Fibroblast of skin of scalp (primary cell): ENCODE measurements at places on chromosomes 6 and 20.

DNA sequence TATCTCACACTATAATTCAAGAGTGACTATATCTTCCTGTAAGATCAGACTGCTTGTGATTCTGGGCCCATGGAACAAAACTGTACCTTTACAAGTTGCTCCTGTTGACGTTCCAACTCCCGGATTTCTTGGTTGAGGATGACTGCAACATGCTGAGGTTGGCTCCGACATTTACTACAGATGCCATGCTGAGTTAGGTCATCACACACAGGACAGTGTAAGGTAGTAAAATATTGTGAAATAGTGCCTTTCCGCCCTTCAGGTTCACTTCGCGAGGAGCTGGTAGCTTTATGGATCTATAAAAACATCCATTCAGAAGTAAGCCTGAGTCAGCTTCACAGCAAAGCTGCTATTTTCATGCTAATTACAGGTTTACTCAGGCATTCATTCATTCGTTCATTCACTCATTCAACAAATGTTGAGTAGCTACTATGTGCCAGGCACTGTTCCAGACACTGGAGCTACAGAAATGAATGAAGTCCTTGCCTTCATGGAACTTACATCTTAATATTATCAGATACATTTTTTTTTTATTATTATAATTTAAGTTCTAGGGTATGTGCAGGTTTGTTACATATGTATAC lies 175.7 kb downstream of the REV3L start:
- DNase-seq = no peak

DNA sequence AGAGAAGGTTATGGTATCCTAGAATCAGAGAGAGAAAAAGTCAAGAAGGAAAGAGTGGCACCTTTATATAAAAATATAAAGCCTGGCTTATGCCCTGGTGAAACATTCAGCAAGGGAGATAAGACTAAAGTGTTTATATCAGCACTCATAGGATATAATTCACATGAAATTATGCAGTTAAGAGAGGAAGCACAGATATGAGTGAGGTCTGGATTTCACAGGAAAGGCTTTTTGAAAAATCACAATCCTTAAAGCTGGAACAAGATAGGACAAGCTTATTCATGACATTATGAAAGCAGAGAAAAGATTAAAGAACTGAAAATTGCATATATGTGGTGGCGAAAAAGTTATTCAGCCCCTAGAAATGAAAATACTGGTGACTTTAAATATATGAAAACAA lies 181.2 kb upstream of the FLRT3 start:
- no peak for DNase-seq

- no peak for DNase-seq
Observed at GRCh38 chr20:15774926-15775325, 798.3 kb downstream of the KIF16B start.

DNA sequence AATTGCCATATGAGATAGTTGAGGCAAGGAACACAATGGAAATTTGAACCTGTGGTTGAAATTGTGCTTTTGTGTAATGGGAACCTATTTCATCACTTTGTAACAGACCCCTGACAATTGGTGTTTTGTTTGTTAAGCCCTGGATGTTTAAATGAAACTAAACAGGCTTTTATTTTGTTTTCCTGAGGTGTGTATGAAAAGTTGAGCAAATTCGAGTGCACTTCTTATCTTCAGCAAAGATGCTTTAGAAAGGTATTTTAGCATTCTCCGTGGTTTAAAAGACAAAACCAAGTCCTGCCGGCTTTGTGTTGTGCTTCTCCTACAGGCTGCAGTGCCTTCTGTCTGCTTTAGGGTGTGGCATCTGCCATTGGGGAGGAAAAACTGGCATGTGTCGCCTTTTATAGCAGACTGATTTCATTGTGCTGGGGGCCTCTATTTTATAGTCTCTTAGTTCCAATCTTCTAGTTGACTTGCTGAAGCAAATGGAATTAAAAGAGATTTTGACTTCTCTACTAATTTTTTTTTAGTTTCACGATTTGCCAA lies 2.2 kb upstream of the ARID1B start:
- DNase-seq = no peak

- DNase-seq = peak; percentile 24
Observed at GRCh38 chr6:83853178-83854000, at the start of gene RIPPLY2. Gene RIPPLY2, plus strand, starts transcription at chr6:83853360. Its CDS starts 57 bp downstream, at chr6:83853417.

GRCh38 chr20:23971310-23971709 lies 17.3 kb downstream of the GGTLC1 start:
- DNase-seq = no peak

- DNase-seq = peak; percentile 16
Observed at GRCh38 chr6:130680116-130680515, 147.1 kb upstream of the SMLR1 start.

DNA sequence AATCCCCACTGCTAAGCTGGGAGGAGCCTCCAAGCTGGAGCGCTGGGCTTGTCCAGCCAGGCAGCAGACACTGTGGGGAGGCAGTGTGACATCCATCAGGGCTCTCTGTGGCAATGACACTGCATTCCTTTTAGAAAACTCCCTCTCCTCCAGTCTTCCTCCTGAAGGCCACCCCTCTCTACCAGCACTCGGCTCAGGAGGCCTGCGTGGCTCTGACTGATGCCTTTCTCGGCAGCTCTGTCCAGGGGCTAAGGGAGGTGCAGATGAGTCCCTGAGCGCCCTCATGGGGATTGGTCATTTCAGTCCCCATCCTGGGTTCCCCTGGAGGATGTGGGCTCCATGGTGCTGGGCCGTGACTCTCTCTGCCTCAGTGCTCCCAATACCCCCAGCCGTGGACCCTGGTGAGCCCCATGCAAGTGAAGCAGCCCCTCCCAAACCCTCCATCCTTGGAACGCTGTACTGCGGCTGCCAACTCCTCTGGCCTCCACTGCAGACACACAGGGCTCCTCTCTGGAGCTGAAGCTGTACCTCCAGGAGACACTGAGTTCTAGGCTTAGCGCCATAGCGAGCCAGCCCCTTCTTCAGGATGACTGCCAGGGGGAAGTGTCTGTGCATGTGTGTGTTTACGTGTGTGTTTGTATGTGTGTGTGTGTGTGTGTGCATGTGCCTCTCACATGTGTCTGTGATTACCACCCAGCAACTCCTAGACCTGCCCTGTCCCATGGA lies 209.6 kb downstream of the ERMARD start:
- DNase-seq = no peak
